ENCODE measurements at places on chromosomes 7 and 10.

DNA sequence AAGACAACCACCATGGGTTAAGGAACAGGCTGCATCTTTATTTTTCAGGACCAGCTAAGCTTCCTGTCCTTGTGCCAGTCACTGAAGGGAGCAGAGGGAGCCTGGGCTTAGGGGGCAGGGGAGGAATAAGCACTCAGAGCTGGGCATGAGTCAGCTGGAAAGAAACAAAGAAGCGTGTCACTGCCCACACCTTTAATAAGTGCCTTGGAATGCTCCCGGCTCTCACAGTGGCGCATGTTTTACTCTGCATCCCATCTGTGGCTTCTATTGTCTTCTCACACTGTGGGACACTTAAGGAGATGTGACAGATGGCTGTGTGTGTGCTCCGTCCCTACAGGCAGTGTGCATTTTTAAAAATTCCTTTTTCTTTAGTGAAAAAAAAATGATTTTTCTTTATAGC is 71.7 kb downstream of the MTURN start:
- no peak for DNase-seq

- DNase-seq, result no peak
Observed at GRCh38 chr10:91034042-91034441, 113.2 kb upstream of the ANKRD1 start.

DNA sequence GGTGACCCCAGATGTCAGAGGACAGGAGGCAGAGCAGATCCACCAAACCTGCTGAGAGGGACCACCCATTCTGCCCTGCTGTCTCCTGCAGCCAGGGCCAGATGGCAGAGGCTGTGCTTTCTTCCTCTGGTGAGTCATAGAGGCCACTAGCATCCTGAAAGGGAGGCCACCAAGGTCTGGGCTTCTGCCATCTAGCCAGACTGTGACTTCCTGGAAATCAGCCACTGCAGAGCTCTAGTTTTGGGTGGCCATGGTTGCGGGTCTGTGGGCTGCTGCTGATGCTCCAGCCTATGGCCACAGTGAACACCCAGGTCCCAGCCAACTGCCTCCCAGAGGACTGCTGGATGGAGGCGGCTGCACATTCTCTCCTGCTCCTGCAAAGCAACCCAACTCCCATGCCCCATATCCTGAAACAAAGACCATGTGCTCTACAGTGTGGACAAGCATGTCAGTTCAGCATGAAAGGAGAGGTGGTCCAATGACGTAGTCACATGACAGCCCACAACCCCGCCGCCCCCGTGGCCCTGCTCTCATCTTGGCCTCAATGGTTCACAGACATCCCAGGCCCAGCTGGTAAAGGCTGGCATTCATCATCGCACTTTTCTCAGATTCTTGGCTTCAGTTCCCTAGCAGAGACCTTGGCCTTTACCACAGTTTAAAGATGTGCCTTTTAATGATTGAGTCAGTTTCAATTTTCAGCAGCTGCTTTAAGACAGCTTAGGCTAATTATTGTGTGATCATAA is 73.9 kb upstream of the CXCL12 start:
- no peak for DNase-seq

DNA sequence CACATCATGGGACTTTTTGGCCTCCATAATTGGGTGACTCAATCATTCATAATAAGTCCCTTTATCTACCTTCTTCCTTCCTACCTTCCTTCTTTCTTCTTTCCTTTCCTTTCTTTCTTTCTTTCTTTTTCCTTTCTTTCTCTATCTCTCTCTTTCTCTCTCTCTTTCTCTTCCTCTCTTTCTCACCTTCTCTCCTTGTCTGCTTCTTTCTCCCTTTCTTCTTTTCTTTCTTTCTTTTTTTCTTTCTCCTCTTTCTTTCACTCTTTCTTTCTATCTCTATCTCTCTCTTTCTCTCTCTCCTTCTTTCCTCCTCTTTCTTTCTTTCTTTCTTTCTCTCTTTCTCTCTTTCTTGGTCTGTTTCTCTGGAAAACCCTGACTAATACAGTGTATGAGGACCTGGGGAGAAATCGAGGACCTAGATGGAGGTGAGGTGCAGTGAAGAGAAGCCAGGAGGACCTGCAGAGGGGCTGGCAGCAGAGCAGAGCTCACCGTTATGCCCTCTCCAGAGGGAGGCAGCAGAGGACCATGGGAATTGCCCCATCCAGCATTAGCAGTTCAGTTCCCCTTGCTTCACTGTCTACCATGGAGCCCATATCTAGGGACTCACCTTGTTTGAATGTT is 52.7 kb upstream of the BTRC start:
- no peak for DNase-seq

GRCh38 chr10:117134056-117134305 is 4.1 kb downstream of the VAX1 start:
- DNase-seq, result no peak

GRCh38 chr10:7572391-7572790 is 94.4 kb downstream of the ITIH5 start:
- no peak for DNase-seq

DNA sequence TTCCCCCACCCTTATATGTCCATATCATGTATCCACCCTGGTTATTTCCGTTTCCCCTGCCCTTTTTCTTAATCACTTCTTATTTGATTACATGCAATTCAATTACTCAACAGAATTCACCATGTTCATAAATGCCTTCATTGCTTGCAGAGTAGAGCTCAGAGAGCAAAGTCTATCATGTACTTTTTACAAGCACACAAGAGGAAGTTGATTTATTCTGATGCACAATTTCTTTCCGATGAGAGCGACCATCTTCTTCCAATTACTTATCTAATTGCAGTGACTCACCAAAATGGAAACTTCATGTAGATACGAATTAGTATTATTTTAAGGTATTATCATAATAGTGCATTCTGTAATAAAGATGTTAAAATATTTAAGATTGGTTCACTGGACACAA is 430.5 kb upstream of the KLF6 start:
- DNase-seq, result no peak

Measured in RWPE2 (cell line).